ENCODE measurements at places on chromosomes 4 and X. TPM values are rescaled to one million over a fixed set of nuclear protein-coding genes. Genes with fewer than 3 reads are reported as not detected.

The UGT2B15 gene
- total RNA-seq = 0.46 TPM

The P2RY10 gene
- total RNA-seq = 39.9 TPM

The GPR50 gene
- not detected for total RNA-seq

The RADX gene
- total RNA-seq = 5.8 TPM

The GLUD2 gene
- total RNA-seq = not detected

The MAGEB10 gene
- total RNA-seq = not detected

The CCSER1 gene
- 22.8 TPM for total RNA-seq

The GLRA3 gene
- 0.10 TPM for total RNA-seq

The TMEM156 gene
- 10.5 TPM for total RNA-seq

The MAML3 gene
- 18.4 TPM for total RNA-seq

The C4orf54 gene
- total RNA-seq = 0.58 TPM

The OCRL gene
- 11.8 TPM for total RNA-seq

The MTHFD2L gene
- 15.1 TPM for total RNA-seq

The SLC25A43 gene
- 10.9 TPM for total RNA-seq

The IKBKG gene
- total RNA-seq = 28.1 TPM

The TMEM31 gene
- not detected for total RNA-seq

The NWD2 gene
- not detected for total RNA-seq

The SPANXA2 gene
- total RNA-seq = not detected

The ITGB1BP2 gene
- 2.4 TPM for total RNA-seq

The NIPAL1 gene
- total RNA-seq = 2.0 TPM

The IBSP gene
- not detected for total RNA-seq

The SPANXA1 gene
- total RNA-seq = not detected

The IL13RA2 gene
- total RNA-seq = not detected

The OGT gene
- 242 TPM for total RNA-seq

The FAAH2 gene
- 1.8 TPM for total RNA-seq

The ARMCX1 gene
- 19.9 TPM for total RNA-seq

The ADGRL3 gene
- 0.27 TPM for total RNA-seq

The CXorf38 gene
- 27.7 TPM for total RNA-seq

The SOD3 gene
- 21.8 TPM for total RNA-seq

The TMPRSS11F gene
- not detected for total RNA-seq

The UBE2K gene
- total RNA-seq = 47.4 TPM
